ENCODE measurements at places on chromosomes 5 and 9.

GRCh38 chr5:67989456-67989855, 226.1 kb upstream of the PIK3R1 start:
- DNase-seq: no peak

GRCh38 chr9:111914749-111915424, 18.3 kb downstream of the UGCG start:
- no peak for DNase-seq

GRCh38 chr5:53424686-53425615, 55.5 kb upstream of the FST start:
- DNase-seq: no peak

- DNase-seq: no peak
These were observed 258.4 kb upstream of the TAS2R1 start for GRCh38 chr5:9888501-9888901.

GRCh38 chr9:35903049-35903448, 3.0 kb upstream of the HRCT1 start:
- no peak for DNase-seq

- no peak for DNase-seq
These were observed 410.4 kb upstream of the WWC1 start for GRCh38 chr5:167881041-167881440.
